ENCODE measurements at places on chromosomes 6 and 20. TPM values are rescaled to one million over a fixed set of nuclear protein-coding genes. Genes with fewer than 3 reads are reported as not detected.

DNA sequence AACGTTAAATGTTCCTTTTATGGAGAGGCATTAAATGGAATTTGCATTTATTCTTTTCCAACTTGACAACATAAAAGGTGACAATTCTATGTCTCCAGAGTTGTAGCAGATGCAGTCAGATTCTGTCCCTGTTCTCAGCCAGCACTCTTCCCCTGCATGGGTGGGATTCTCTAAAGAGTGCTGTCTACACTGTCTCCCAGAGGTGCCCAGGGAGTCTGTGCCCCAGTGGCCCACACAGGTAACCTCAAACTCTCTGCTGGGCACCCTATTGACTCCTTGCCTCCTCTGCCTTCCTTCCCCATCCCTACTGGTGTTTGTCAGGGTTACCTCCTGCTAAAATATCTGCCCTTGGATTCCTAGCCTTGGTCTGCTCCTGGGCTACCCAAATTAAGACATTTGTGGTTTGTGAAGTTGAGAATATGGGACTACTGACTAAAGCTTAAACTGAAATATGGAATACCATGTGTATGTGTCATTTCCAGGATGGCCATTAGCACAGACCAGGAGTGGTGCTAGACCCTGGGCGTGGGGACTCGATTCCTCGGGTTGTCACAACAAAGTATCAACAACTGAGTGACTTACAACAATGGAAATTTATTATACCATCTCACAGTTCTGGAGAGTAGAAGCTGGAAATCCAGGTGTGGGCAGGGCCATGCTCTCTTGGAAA lies 284.7 kb downstream of the CDH26 start:
- no peak overlapping the region for H3K4me3 ChIP-seq
- H3K27ac ChIP-seq: no peak overlapping the region
- no peaks in the 10 kb centered on the region for H3K4me1 ChIP-seq

DNA sequence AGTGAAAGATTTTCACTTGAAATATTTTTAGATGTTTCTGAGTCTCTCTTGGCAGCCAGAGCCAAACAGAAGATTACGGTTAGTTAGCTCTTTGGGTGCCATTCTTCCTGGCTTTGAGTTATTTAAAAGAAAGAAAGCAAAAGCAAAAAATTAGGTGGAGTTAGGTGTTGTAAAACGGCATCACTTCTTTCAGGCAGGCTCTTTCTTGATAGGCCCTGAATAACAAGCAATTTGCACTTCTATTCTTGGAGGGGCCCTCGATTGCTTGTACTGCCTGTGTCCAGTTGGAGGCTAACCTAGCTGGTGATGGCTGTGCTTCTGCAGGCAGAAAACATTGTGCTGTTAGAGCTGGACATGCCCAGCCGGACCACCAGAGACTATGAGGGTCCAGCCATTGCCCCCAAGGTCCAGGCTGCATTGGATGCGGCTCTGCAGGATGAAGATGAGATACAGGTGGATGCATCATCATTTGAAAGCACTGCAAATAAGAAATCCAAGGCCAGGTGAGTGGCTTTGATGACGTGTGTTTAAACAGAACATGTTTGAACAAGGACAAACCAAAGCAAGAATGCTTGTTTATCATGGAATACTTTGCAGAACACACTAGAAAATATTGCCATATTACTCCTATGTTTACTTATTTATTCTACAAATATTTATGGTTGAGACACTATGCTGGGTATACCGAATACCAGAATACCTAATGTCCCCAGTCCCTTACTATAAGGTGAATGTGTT lies 28.1 kb upstream of the ASXL1 start:
- no peak overlapping the region for H3K4me3 ChIP-seq
- H3K4me1 ChIP-seq: peaks cover 45% of the 10 kb centered on the region
- no peaks in the 10 kb centered on the region for H3K27me3 ChIP-seq
- no peak overlapping the region for H3K27ac ChIP-seq
- peaks cover 10% of the 10 kb centered on the region for H3K36me3 ChIP-seq

DNA sequence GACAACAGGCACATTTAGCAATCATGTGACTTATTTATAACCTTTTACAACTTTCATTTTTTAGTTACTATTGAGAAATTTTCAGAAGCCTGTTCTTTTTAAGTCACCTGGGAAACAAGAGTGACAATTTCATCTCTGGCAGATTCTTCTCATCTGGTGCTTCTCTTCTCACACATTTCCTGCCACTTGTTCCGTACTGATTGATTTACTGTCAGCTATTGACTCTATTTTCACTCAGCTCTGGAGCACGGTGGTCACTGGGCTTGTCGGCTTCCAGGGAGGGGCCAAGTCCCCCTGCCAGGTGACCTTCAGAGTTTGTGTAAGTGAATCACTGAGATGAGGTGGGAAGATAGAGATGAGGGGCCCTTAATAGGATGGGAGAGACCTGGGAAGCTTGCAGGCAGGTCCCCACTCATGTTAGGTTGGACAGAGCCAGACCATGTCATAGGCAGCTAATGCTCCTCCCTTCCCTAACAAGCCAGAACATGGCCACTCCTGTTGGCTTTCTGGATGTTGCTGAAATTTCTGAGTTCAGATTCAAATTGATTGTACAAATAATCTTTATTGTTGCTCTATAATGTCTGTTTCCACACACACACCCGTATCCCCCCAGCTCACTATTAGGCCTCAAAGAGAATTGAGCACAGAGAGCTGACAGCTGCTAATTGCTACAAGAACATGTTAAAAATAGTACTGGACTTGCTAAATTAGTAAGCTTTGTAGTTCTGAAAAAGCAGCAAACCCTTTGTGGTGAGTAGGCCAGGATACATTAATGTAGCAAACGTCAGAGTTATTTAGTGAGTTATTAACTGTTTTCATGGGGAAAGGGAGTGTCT lies 13.3 kb downstream of the DUSP22 start:
- no peak overlapping the region for H3K27ac ChIP-seq
- no peak for DNase-seq
- no peak overlapping the region for H3K4me3 ChIP-seq
- H3K4me1 ChIP-seq: no peaks in the 10 kb centered on the region
- no peaks in the 10 kb centered on the region for H3K36me3 ChIP-seq

DNA sequence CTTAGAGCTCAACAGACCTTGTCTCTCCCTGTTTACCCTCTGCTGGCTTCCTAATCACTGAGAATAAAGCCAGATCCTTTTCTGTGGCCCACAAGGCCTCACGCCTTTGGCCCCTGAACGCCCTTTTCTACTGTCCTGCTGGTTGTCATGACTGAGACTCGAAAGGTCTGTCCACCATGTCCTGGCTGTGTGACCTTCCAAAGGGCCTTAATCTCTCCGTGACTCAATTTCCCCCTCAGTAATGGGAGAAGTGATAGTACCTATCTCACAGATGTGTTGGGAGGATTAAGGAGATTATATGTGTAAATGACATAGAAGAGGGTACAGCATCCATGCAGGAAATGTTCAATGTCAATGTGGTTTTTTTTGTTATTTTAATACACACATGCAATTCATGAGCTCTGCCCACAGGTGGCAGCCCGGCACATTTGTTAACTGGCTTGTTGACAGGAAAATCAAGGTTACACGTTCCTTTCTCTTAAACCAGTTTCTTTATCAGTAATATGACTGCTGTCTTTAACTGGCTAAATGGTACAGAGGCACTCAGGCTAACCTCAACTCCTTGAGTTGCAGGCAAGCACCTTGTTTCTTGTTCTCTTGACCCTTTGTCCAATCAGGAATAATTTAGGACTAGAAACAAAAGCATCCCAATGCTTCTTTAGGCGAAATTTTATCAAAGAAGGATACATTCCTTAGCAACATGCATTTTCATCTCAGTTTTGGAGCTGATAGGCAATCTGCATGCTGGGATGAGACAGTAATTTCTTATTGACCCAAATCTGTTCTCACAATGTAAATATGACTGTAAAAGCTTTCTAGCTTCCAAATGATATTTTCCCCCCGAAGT lies 16.6 kb downstream of the SLC22A1 start:
- H3K4me1 ChIP-seq: no peaks in the 10 kb centered on the region
- H3K4me3 ChIP-seq: no peak overlapping the region
- H3K36me3 ChIP-seq: no peaks in the 10 kb centered on the region
- H3K27me3 ChIP-seq: no peaks in the 10 kb centered on the region
- no peak overlapping the region for H3K27ac ChIP-seq

DNA sequence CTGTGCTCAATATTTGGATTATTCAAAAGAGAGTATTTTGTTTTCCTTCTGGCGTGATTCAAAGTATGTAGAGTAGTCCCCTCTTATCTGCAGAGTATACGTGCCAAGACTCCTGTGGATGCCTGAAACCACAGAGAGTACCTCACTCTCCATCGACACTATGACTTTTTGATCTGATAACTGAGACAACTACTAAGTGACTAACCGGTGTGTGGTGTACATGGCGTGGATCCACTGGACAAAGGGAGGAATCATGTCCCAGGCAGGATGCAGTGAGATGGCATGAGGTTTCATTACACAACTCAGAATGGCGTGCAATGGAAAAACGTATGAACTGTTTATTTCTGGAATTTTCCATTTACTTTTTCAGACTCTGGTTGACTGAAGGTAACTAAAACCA lies 112.2 kb upstream of the PDE7B start:
- H3K36me3 ChIP-seq: no peaks in the 10 kb centered on the region
- H3K27ac ChIP-seq: no peak overlapping the region
- no peak overlapping the region for H3K4me3 ChIP-seq
- no peaks in the 10 kb centered on the region for H3K4me1 ChIP-seq
- no peaks in the 10 kb centered on the region for H3K27me3 ChIP-seq

The SLC2A10 gene
- 14.9 TPM for polyA plus RNA-seq

GRCh38 chr20:6058684-6059295 lies 4.9 kb upstream of the LRRN4 start:
- no peaks in the 10 kb centered on the region for H3K36me3 ChIP-seq
- no peak overlapping the region for H3K4me3 ChIP-seq
- H3K4me1 ChIP-seq: peaks cover 2% of the 10 kb centered on the region
- H3K27me3 ChIP-seq: no peaks in the 10 kb centered on the region

GRCh38 chr6:109672175-109672574 lies 18.8 kb downstream of the AK9 start:
- peaks cover 40% of the 10 kb centered on the region for H3K4me1 ChIP-seq
- H3K36me3 ChIP-seq: no peaks in the 10 kb centered on the region
- H3K27me3 ChIP-seq: no peaks in the 10 kb centered on the region
- DNase-seq: peak; percentile 43
- no peak overlapping the region for H3K4me3 ChIP-seq
- H3K27ac ChIP-seq: peak overlapping the region; percentile 90

The GPR63 gene
- polyA plus RNA-seq: 0.03 TPM

The LINC00237 gene
- not detected for polyA plus RNA-seq

The HNF4A gene
- polyA plus RNA-seq: not detected

DNA sequence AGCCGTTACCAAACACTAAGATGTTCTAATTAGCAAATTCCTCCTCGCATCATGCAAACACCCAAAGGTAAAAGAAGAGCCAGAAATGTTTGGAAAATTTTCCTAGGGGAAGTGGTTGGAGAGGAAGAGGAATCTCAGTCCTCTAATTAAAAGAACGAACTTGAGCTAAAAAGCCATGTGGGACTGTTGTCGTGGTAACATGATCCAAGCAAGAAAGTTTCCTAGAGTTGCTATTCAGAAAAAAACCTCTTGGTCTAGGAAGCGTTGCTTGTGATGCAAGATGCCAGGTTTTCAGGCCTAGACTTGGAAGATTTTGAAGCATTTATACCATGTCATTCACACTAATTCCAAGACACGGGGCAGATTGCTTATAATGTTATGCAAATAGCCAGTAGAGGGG lies 106.8 kb upstream of the DOK5 start:
- DNase-seq: no peak
- H3K4me1 ChIP-seq: no peaks in the 10 kb centered on the region
- no peak overlapping the region for H3K4me3 ChIP-seq

DNA sequence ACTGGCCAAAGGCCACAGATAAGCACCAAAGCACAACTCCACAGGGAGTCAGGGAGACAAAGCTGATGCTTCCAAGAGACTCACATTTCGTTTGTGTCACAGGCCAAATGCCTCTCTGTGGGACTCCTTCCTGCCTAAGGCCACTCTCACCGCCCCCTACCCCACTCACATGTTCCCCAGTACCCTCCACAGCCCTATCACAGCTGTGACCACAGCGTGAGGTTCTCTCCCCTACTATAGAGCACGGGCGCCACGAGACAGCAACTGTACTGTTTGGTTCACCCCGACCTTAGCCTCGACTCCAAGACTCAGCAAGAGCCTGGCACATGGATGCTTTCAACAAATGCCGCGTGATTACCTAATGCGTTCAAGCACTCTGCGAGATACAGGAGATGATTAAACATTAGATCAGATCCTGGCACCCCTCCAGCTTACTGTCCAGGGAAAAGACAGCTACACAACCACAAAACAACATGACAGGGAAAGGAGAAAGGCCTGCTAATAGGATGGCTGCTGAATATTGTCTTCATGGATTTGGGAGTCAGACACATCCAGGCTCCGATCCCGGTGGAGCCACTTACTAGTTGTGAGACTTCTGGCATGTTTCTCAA lies 105.5 kb downstream of the AGPAT4 start:
- no peak overlapping the region for H3K4me3 ChIP-seq
- H3K4me1 ChIP-seq: peaks cover 15% of the 10 kb centered on the region
- H3K27ac ChIP-seq: peak overlapping the region; percentile 43
- peak; percentile 84 for DNase-seq

DNA sequence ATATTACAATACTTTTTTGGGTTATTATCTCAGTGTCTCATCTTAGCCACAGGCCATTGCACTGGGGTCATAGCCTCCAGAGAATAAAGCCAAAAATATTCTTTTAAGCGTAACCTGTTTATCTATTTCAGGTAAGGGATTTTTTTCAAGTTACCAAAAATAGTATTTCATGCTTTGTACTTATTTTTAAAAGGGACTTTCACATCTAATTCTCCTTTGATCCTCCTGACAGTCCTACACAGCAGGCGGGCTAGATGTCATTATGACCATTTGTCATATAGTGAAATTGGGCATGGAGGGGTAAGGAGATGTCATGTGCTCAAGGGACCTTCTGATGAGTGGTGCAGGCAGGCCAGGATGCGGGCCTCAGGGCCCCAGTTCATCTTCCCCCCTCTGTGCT lies 68.9 kb downstream of the TBC1D7 start:
- no peak overlapping the region for H3K27ac ChIP-seq
- no peaks in the 10 kb centered on the region for H3K4me1 ChIP-seq
- H3K4me3 ChIP-seq: no peak overlapping the region

GRCh38 chr6:21144928-21145327 lies 448.6 kb upstream of the SOX4 start:
- no peaks in the 10 kb centered on the region for H3K4me1 ChIP-seq
- H3K27me3 ChIP-seq: no peaks in the 10 kb centered on the region
- DNase-seq: no peak
- no peak overlapping the region for H3K27ac ChIP-seq
- no peaks in the 10 kb centered on the region for H3K36me3 ChIP-seq

GRCh38 chr6:28517964-28518363 lies 2.4 kb upstream of the GPX6 start:
- no peaks in the 10 kb centered on the region for H3K4me1 ChIP-seq
- DNase-seq: no peak
- H3K27ac ChIP-seq: no peak overlapping the region
- H3K36me3 ChIP-seq: no peaks in the 10 kb centered on the region
- no peak overlapping the region for H3K4me3 ChIP-seq

DNA sequence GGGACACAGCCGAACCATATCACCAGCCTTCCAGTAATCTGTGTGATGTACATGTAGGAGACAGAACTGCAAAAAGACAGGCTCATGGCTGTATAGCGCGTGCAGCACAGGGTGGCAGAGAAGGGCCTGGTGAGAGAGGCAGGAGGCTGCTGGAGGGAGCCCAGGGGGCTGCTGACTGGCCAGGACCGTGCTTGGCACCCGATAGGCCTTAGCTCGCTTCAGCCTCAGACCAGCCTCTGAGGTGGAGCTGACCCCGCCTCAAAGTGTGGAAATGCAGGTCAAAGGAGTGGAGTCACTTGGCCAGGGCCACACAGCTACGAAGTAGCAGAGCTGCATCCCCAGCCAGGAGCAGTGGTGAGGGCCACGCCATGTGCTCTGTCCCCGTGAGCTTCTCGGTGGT lies 707.6 kb downstream of the QKI start:
- no peaks in the 10 kb centered on the region for H3K27me3 ChIP-seq
- no peaks in the 10 kb centered on the region for H3K4me1 ChIP-seq
- H3K4me3 ChIP-seq: no peak overlapping the region
- DNase-seq: no peak
- no peaks in the 10 kb centered on the region for H3K36me3 ChIP-seq
- H3K27ac ChIP-seq: no peak overlapping the region

Data from endothelial cell of umbilical vein (primary cell).